ENCODE measurements at places on chromosomes 16 and 17. TPM values are rescaled to one million over a fixed set of nuclear protein-coding genes. Genes with fewer than 3 reads are reported as not detected.

DNA sequence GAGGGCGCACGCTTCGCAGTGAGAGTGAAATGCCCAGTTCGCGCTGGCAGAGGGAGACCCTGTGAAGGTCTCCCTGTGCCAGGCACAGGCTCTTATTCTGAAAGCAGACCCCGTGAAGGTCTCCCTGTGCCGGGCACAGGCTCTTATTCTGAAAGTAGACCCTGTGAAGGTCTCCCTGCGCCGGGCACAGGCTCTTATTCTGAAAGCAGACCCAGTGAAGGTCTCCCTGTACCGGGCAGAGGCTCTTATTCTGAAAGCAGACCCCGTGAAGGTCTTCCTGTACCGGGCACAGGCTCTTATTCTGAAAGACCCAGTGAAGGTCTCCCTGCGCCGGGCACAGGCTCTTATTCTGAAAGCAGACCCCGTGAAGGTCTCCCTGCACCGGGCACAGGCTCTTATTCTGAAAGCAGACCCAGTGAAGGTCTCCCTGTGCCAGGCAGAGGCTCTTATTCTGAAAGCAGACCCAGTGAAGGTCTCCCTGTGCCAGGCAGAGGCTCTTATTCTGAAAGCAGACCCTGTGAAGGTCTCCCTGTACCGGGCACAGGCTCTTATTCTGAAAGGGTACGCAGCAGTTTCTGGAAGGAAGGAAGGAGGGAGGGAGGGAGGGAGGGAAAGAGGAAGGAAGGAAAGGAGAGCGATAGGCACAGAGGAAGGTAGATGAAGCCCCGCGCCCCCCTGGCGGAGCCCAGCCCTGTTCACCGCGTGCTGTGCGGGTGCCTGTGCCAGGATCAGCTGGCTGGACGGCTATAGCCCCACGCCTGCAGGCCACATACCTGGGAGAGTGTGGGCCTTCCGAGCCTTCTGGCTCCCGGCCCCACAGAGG, 55.3 kb downstream of the WDR45B start:
- peaks cover 52% of the 10 kb centered on the region for H3K4me1 ChIP-seq
- no peaks in the 10 kb centered on the region for H3K36me3 ChIP-seq
- peak overlapping the region; percentile 40 for H3K4me3 ChIP-seq

ZNF747 gene
- 8.6 TPM for total RNA-seq

SLC52A1 gene
- not detected for total RNA-seq

DNA sequence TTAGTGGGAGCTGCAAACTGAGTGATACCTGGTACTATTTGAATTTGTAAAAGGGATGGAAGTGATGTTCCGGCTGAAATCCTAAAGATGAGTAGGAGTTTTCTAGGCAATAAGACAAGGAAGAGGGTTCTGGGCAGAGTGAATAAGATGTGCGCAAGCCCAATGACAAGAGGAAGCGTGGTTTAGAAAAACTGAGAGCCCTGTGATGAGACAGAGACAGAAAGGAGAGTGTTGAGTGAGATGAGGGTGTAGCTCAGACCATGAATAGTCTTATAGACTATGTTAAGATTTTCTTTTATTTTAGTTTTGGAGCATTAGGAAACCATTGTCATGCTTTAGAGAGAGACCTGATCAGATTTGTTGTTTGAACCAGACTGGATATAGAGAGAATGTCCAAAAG, 50.2 kb downstream of the COX10 start:
- no peak for DNase-seq
- H3K27me3 ChIP-seq = no peaks in the 10 kb centered on the region
- no peaks in the 10 kb centered on the region for H3K4me1 ChIP-seq
- H3K4me3 ChIP-seq = no peak overlapping the region
- H3K27ac ChIP-seq = no peak overlapping the region

GRCh38 chr17:882827-883585, 96.6 kb downstream of the NXN start:
- no peak overlapping the region for H3K27ac ChIP-seq
- H3K4me3 ChIP-seq = no peak overlapping the region
- no peaks in the 10 kb centered on the region for H3K27me3 ChIP-seq
- no peaks in the 10 kb centered on the region for H3K36me3 ChIP-seq
- no peak for DNase-seq
- H3K4me1 ChIP-seq = no peaks in the 10 kb centered on the region

AOC2 gene
- total RNA-seq = 3.9 TPM

ICAM2 gene
- 78.0 TPM for total RNA-seq

DNA sequence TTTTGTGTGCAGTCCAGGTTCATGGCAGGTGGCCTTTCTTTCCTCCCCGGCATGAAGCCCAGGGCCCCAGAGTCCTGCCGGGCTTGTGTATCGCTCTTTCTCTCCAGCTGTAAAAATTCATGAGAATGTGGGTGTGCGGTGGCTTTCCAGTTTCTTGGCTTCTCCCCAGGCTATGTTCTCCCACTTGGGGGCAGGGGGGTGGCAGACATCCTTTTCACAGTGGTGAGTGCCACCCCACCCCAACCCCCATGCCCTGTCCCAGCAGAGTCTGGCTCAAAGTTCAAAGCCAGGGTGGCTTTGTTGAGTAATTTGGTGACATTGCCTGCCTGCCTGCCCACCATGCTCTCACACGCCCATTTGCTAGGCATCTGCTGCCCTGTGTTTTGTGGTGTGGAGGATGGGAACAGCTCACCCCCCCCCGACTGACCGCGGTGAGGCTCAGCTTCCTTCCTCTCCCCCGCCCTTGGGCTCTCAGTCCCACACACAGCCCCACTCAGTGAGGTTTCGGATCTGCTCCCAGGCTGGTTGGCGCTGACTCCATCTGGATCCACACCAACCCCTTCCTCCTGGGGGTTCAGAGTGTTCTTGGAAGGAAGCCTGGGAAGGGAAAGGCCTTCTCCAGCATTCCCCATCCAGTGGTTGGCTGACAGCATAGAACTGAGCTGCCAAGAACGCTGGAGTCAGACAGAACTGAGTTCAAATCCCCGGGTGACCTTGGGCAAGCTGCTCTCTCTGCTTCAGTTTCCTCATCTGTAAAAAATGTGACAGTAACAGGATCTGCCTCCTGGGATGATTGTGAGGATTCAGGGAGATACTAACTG, 36.0 kb downstream of the CHD9 start:
- peak; percentile 21 for DNase-seq
- peak overlapping the region; percentile 44 for H3K27ac ChIP-seq
- H3K27me3 ChIP-seq = no peaks in the 10 kb centered on the region
- H3K36me3 ChIP-seq = peaks cover 3% of the 10 kb centered on the region
- H3K4me1 ChIP-seq = peaks cover 55% of the 10 kb centered on the region

DNA sequence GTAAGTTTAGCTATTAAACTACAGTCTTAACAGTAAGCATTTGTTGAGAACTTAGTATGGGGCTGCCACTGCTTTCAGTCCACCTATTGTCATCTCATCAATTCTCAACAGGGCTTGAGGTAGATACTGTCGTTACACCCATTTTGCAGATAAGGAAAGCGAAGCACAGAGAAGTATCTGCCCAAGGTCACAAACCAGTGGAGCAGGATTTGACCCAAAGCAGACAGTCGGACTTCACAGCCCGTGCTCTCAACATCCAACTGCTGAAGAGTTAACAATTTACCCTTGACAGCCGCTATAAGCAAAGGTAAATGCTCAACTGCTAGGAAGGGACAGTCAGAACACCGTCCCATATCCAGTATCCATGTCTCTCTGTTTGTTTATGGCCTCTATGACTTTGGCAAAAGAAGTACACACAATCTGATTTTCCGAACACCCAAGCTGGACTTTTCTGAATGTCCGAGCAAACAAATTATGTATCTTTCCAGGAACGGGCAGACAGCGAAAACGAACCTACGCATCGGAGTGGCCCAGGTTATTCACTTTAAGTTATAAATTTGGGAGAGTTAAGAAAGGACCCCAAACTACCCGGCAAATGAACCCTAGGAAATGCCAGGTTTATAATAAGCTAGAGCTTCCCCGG, 1.2 kb downstream of the SIAH1 start:
- no peaks in the 10 kb centered on the region for H3K36me3 ChIP-seq
- peaks cover 9% of the 10 kb centered on the region for H3K4me1 ChIP-seq
- peak overlapping the region; percentile 56 for H3K4me3 ChIP-seq
- H3K27ac ChIP-seq = peak overlapping the region; percentile 24

CNTD1 gene
- total RNA-seq = not detected

- no peaks in the 10 kb centered on the region for H3K36me3 ChIP-seq
- DNase-seq = no peak
- no peak overlapping the region for H3K27ac ChIP-seq
- H3K4me3 ChIP-seq = no peak overlapping the region
- H3K27me3 ChIP-seq = no peaks in the 10 kb centered on the region
Observed at GRCh38 chr17:68707031-68707430, 105.9 kb upstream of the FAM20A start.

DNA sequence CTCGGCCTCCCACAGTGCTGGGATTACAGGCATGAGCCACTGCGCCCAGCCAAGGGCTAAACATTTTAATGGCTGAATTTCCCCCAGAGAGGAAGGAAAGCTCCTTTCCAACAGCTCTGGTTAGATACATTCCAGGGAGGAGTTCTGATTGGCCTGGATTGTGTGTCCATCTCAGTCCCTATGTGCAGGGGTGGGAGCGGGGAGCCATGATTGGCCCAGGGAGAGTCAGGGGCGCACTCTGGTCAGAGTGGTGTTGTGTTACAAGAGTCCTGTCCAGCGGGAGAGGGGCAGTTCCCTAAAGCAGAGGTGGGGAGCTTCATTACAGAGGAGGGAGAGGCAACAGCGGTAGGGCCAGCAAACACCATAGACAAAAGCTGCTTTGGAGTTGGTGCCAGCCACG, 75.0 kb downstream of the RAP1GAP2 start:
- peaks cover 9% of the 10 kb centered on the region for H3K36me3 ChIP-seq
- H3K27me3 ChIP-seq = no peaks in the 10 kb centered on the region
- DNase-seq = no peak
- H3K27ac ChIP-seq = no peak overlapping the region

DNA sequence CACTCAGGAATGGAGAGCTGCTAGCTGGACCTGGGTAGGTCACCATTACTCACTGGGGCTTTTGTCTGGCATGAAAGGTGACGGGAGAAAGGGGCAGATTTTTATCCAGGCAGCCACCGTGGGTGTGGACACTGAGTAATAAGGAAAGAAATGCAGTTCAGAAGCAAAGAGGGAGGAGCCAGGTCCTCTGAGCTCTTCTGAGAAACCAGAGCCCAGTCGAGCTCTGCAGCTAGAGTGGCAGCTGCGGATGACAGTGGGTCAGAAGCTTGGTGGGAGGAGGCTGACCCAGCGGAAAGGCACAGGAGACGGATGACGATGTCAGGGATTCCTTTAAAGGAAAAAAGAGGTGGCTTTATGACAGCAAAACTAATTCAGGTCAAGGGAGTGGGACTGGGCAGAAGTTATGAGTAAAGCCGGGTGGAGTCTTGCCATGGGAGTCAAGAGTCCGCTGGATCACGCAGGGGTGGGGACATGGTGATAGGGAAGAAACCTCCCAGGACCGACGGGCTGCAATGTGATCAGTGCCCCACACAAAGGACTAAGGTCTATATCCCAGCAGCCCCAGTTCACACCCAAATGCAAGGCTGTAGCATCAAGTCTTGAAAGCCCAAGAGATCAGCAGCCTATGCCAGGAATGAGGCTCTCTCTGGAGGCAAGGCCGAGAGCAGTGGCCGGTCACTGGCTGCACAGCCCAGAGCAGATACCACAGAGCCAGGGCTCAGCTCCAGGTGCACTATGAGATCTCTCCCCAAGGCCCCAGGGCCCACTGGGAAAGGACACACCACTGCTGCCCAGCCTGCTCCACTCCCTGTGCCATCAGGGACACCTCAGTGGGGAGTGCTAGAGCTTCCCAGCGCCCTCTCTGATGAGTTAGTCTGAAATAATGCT, 6.3 kb upstream of the MNT start:
- H3K4me3 ChIP-seq = no peak overlapping the region
- H3K4me1 ChIP-seq = peaks cover 8% of the 10 kb centered on the region
- H3K36me3 ChIP-seq = no peaks in the 10 kb centered on the region

DNA sequence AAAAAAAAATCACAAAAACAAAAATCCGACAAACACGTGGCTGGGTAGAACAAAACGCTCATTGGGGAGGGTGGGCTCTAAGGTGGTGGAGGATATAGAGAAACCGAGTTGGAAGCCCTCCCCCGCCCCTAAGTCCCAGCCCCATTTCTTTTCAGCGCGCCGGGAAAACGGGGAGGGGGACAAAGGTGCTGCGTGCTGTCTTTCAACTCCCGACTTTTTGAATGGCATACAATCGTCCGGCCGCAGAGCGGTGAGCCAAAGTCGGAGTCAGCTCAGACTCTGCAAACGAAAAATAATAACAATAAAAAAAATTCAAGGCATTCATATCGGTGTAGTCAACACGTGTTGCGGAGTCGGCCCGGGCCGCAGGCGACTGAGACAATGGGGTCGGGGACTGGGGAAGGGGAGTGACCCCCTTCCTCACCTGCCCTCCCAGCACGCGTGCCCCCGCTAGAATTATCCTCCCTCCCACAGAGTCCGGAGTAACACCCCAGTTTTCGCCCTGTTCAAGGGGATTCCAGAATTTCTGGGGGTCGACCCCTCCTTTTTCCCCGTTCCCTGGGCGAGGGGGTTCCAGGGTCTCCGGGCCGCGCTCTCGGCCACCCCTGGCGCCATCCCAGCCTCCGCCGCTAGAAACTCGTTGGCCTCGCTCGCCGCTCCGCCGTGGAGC, 1.7 kb upstream of the IGF2BP1 start:
- H3K27ac ChIP-seq = no peak overlapping the region
- H3K4me1 ChIP-seq = peaks cover 37% of the 10 kb centered on the region
- no peak for DNase-seq
- H3K36me3 ChIP-seq = no peaks in the 10 kb centered on the region
- H3K4me3 ChIP-seq = no peak overlapping the region
- peaks cover 89% of the 10 kb centered on the region for H3K27me3 ChIP-seq

GRCh38 chr16:86775511-86775921, 197.2 kb downstream of the FOXL1 start:
- H3K4me3 ChIP-seq = no peak overlapping the region
- H3K36me3 ChIP-seq = no peaks in the 10 kb centered on the region
- H3K4me1 ChIP-seq = no peaks in the 10 kb centered on the region
- DNase-seq = no peak
- H3K27ac ChIP-seq = no peak overlapping the region
- H3K27me3 ChIP-seq = no peaks in the 10 kb centered on the region

LDHD gene
- total RNA-seq = 0.12 TPM

DNA sequence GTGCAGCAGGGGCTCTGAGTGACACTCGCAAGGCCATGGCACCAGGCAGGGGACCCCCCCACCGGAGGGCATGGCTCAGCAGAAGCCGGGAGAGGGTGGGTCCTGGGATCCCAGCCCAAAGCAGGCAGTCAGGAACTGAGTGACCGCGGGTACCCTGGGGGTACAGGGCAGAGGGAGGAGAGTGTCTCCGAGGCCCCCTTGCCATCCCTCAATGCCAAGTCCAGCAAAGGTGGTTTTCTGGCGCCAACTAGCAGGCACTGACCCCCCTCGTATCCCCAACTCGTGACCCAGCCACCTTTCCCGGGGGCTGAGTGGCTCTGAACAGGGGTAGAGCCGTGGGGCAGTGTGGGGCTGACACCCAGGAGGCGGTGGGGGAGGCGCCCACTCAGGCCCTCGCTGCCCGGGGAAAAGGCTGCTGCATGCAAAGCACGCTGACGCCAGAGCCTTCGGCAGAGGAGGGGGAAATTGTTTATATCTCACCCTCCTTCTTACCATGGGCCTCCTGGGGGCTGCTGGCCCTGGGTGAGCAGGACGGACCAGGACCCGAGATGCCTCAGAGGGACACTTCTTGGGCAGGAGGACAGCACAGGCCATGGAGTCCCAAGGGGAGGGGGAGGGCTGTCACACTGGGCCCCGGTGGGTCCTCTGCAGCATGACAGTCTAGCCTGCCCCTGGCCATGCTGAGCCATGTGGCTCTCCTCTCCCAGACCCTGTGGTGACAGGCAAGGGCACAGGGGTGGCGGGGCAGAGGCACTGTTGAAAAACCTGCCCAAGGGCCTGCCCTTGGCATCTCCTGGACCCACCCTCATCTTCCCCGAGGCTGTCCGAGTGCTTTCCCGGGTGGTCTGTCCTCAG, 14.6 kb upstream of the ENPP7 start:
- H3K36me3 ChIP-seq = no peaks in the 10 kb centered on the region
- H3K4me3 ChIP-seq = no peak overlapping the region
- H3K27me3 ChIP-seq = no peaks in the 10 kb centered on the region
- H3K4me1 ChIP-seq = peaks cover 4% of the 10 kb centered on the region

All from natural killer cell (primary cell).